ENCODE measurements at places on chromosomes 12 and 14.

GRCh38 chr14:34003082-34003668, 52.3 kb upstream of the EGLN3 start:
- no peak for DNase-seq

GRCh38 chr14:28756269-28756883, 10.2 kb upstream of the FOXG1 start:
- no peak for DNase-seq

DNA sequence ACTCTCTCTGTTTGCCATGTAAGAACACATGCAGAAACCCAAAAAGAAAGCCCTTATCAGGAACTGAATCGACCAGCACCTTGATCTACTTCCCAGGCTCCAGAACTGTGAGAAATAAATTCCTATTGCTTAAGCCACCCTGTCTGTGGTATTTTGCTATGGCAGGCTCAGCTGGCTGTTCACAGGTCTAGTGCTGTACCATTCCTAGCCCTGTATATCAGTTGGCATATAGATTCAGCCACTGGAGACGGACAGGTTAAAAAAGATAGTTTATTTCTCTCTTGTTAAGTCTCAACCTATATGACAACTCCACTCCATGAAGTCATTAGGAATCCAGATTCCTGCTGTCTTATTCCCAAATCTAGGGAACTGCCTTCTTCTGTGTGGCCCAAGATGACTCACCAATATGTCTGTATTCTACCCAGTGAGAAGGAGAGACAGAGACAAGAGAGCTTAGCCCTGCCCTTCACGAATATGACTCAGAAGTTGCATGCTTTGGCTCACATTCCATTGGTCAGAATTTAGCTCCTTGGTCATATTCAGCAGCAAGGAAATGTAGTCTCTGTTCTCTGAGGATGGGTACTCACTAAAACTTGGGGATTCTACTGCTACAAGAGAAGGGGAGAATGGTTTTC, 57.0 kb downstream of the PLEKHG7 start:
- no peak for DNase-seq

GRCh38 chr12:83074358-83074894, 387.7 kb downstream of the TMTC2 start:
- no peak for DNase-seq

- DNase-seq: no peak
These were observed 21.7 kb downstream of the DLK1 start for GRCh38 chr14:100748403-100748802.

- no peak for DNase-seq
These were observed 7.7 kb upstream of the CRADD start for GRCh38 chr12:93669452-93669851.

DNA sequence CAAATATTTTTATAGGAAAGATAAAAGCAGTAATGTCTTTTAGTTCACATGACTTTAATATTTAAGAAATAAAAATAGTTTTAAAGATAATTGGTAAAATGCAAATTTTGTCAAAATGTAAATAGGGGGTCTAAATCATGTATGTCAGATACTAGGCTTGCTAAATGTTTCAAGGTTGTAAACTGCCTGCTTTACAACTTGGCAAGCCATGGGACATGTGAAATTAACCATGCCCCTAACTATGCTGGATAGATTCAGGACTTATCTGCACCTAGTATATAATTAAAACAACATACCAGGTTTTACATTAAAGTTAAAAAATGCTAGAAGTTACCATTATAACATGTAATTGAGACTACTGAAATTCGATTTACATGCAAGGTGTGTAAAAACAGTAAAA, 537.3 kb upstream of the MIS18BP1 start:
- DNase-seq: no peak

GRCh38 chr14:21071225-21072030, 1.3 kb downstream of the ARHGEF40 start:
- peak; percentile 81 for DNase-seq

DNA sequence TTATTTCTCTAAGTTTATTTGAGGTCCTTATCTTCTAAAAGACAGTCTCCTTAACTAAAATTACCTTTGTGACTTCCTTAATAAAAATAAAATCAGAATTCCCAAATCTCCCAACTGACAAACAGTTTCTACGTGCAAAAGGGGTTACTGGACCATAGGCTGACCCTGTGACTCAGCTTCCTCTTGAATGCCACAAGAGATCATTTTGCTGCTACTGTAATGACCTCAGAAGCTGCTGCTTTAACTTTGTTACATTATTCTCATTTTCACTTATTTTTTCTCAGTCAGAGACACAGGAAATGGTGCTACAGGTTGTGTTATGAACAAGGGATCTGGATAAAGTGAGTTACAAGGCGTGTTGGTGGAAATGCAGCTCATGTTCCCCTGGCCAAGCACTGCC, 132.2 kb upstream of the TMTC2 start:
- no peak for DNase-seq

DNA sequence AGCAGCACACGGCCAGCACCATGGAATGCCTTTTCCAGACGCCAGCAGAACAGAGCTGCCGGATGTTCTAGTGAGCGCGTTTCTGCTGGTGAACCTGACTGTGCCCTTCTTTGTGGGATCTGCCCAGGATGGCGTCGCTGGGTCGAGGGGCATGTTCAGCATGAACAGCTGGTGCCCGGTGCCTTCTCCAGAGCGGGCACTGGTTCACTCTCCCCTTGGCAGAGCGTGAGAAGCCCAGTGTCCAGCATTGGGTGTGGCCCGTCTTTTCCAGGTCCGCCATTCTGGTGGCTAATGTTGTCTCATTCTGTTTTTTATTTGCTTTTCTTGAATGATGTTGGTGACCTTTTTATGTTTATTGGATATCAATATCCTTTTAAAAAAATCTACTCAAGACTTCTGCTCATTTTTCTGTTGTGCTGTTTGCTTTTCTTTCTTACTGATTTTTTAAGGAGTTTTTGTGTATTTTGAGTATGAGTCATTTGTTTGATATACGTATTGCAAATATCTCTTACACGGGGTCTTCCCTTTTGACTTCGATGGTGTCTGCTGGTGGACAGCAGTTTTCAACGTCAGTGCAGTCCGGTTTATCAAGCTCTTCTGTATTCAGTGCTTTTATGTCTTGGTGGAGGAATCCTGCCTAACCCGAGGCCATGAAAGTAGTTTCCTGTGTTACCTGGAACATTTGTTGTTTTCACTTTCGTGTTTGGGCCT, 74.3 kb downstream of the ADGRD1 start:
- DNase-seq: no peak

DNA sequence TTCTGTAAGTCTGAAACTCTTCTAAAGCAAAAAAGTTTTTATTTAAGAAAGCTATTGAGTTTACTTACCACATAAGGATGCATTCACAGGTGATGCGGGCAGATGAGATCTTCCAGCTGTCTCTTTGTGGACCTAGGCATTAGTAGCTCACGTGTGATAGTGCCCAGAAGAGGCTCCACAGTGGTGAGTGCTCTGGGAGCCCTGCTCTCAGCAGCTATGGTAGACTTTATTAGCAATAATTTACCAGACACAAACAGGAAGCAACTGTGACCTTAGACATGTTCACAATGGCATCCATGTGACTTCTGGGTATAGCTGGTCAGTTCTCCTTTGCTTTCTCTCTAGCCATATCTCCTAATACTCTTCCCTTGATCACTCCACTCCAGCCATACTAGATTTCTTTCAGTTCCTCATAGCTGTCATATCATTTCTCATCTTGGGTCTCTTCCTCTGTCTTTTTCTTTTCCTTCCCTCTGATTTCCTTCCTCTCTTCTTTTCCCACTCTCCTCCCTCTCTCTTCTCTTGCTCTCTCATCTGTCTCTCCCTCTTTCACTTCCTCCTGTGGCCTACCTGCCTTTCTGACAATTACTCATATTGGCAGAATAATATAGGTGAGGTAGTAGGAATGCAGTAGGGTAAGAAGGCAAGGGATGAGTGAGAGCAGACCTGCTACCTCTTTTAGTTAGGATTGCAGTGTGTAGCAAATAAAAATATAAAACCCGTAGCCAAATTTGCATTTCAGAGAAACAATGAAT, 75.2 kb upstream of the SCAF11 start:
- DNase-seq: no peak

DNA sequence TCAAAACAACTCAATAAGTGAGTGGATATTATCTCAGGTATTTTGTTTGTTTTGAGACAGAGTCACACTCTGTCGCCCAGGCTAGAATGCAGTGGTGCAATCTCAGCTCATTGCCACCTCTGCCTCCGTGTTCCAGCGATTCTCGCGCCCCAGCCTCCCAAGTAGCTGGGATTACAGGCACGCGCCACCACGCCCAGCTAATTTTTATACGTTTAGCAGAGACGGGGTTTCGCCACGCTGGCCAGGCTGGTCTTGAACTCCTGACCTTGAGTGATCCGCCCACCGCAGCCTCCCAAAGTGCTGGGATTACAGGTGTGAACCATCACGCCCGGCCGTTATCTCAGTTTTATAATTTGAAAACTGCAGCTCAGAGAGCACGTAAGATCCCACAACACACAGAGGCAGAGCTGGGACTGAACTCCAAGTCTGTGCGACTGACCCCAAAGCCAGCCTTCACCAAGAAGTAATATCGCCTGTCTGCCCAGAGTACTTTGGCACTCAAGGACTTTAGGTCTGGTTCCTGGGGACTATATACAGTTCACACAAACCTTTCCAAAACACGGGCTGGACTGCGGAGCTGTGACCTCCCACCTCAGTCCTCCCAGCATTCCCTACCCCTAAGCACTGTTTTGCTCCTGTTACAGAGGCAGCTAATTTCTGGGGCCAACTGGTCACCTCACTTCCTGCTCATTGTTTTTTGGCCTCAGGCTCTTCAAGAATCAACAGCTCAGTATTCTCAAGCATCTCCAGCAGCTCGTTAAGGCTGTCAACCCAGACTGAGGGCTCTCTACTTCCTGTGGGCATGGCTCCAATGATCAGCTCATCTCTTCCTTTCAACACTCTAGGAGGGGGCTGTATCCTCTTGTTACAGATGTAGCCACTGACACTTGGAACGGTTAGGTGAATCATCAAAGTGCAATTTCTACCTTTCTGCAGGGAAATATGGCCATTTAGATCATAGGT, 22.5 kb downstream of the TESC start:
- peak; percentile 83 for DNase-seq
